ENCODE measurements at places on chromosomes 4 and X. TPM values are rescaled to one million over a fixed set of nuclear protein-coding genes. Genes with fewer than 3 reads are reported as not detected.

RBM46 gene
- not detected for total RNA-seq

ANXA10 gene
- total RNA-seq: 1.2 TPM

DCK gene
- total RNA-seq: 40.7 TPM

MGAT4D gene
- total RNA-seq: not detected

ZNF732 gene
- not detected for total RNA-seq

Measured in A172 (cell line).